AML-193 (cell line): ENCODE measurements at places on chromosomes 7 and 10.

GRCh38 chr10:80485076-80485945 lies 31.2 kb downstream of the TSPAN14 start:
- DNase-seq: no peak

DNA sequence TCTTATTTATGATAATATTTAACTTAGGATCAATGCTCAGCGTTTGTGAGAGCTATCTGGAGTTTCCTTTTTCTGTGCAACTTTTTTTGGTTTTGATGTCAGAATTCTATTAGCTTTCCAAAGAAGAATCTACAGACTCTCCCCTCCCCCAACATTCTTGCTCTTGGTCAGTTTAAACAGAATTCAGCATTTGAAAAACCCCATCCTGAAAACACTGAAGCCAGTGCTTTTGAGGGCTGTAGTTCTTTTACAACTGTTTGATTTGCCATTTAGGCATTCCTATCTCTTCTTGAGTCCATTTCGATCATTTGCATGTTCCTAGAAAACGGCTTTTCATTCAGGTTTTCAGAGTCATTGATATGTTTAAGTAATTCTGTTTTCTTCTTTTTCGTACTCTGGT lies 15.6 kb upstream of the CXCL12 start:
- DNase-seq: no peak

- DNase-seq: no peak
These were observed 7.0 kb downstream of the PKD1L1 start for GRCh38 chr7:47941136-47941844.

- no peak for DNase-seq
These were observed 35.2 kb upstream of the NPSR1 start for GRCh38 chr7:34622771-34623250.

- DNase-seq: no peak
These were observed 19.9 kb upstream of the ATOH7 start for GRCh38 chr10:68251625-68252495.

DNA sequence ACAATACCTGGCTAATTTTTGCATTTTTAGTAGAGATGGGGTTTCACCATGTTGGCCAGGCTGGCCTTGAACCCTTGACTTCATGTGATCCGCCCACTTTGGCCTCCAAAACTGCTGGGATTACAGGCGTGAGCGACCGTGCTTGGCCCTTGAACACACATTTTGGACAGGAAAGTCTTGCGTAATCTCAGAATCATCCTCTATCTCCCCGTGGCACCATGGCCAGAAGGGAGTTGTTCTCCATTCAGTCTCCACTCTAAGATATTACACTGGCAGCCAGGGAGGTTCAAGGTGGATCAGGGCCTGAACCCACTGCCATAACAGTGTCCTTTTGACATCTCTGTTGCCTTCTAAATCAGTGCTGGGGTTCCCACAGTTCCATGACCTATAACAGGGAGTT lies 29.2 kb upstream of the GALNTL5 start:
- DNase-seq: no peak

GRCh38 chr10:31875608-31876007 lies 53.0 kb downstream of the ARHGAP12 start:
- DNase-seq: no peak

DNA sequence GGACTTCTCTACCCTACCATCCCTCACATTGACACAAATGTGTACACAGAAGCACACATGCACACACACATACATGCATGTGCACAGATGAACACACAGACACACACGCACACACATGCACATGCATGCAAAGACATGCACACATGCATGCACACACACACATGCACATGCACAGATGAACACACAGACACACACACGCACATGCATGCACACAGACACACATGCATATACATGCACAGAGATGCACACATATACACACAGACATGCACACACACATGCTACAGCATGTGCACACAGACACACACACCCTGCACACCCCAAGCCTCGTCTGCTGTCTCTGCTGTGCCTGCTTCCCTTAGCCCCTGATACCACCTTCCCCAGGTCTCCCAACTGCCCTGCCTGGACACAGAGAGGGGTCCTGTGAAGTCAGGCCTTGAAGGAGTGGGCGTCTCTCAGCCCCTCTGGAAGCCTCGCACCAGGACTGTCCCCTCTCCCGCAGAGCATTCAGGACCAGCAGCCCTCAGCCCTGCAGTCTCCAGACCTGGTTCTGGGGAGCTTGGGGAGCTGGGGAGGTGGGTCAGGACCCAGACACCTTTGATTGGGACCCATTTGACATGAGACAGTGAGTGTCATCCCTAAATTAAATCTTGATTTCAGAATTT lies 181.8 kb downstream of the DNAJB6 start:
- DNase-seq: no peak

- no peak for DNase-seq
These were observed 46.5 kb upstream of the MKI67 start for GRCh38 chr10:128172756-128173155.

- DNase-seq: no peak
These were observed 31.6 kb upstream of the ANK3 start for GRCh38 chr10:60420991-60421894.

DNA sequence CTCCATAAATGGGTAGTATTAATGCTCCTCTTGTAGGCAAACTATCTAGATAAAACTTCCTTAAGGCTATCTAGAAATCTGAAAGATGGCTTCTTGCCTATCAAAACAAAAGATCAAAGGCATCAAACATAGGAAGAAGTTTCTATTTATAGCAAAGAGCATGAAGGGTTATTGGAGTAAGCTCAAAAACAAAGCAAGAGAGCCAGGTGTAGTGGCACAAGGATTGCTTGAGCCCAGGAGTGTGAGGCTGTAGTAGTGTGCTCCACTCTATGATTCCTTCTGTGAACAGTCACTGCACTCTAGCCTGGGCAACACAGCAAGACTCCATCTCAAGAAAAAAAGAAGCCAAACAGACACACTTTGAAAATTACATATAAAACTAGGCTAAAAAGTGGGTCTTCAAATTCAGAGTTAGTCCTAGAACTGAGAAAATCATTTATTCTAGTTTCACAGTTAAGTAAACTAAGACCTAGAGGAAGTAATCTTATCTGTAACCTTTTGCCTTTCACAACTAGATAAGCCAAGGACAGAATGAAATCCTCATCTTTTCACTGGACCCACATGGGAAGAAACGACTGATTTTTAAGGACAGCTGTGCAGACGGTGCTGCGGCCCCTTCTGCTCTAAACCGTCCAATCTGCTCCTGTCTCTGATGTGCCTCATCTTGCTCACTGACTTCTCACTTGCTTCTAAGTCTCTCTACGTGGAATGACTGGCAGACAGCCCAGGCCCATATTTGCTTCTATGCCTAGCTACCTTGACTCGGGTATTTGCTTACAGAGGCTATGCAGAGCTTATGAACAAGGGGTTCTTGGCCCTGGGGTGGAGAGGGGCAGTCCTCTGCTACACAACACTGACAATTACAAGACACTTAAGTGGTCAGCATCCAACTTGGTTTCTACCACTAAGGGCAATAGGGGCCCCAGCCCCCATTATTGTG lies 50.0 kb downstream of the ESYT2 start:
- no peak for DNase-seq

DNA sequence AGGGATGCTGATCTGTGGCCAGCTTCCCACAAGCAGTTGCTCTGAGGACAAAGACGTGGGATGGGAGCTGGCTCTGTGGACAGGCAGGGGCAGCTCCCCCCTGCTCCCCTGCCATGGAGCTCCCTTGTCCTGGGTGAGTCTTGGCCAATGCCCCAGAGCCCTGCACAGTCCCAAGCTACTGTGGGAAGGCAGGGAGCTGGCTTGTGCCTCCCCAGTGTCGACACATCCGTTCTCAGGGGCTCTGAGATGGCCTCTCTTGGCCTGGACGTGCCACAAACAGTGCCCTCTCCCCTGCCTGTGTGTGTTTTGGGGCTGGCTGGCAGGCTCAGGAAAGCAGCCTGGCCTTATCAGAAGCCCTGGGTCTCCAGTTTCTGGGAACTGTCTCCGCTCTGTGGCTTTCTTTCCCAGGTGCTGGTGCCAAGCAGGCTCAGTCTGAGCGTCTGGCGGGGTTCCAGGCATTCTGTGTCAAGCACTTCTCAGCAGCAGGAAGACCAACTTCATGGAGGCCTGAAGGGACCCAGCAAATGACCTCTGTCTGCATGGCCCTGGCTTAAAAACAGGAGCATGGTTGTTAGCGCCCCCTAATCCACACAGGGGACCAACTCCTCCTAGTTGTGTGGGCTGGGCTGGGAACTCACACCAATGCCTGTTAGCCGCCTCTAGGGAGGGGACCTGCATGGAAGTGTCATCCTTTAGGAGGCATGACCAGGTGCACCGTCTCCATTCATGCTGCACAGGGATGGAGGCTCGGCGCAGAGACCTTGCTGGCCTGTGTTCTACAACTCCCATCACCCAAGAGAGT lies 375.2 kb downstream of the RPS24 start:
- DNase-seq: no peak

DNA sequence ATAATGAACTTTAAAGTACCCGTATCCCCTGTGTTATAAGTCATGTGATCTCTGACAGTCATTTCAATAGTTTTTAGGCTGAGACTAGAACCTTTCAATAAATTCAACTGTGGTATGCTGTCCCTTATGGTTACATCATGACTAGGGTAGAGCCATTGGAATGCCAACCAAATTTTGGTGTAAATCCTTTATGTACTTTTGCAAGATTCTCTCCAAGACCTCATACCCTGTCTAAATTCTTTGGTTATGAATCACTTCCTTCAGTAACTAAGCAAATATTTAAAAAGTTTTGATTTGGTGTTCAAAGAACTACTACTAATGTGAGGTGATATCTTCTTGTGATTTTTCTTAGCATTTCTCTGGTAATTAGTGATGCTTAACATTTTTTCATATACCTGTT lies 20.8 kb upstream of the OR6B1 start:
- no peak for DNase-seq

GRCh38 chr7:133479456-133480065 lies 226.7 kb downstream of the EXOC4 start:
- no peak for DNase-seq

DNA sequence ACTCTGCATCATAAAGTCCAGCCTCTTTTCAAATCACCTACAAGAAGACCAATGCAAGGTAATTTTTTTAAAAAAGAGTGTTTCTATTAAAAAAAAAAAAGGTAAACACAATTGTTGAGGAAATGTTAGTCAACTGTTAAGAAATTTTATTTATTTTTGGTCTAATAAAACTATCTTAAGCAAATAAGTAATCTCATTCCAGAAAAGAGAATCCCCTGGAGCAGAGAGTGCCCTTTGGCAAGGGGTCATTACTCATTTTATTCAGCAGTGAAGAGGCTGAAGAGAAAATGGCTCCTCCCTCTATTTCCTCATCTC lies 63.4 kb upstream of the GSDME start:
- no peak for DNase-seq

- DNase-seq: no peak
These were observed 46.4 kb downstream of the TMEM26 start for GRCh38 chr10:61406736-61407135.

DNA sequence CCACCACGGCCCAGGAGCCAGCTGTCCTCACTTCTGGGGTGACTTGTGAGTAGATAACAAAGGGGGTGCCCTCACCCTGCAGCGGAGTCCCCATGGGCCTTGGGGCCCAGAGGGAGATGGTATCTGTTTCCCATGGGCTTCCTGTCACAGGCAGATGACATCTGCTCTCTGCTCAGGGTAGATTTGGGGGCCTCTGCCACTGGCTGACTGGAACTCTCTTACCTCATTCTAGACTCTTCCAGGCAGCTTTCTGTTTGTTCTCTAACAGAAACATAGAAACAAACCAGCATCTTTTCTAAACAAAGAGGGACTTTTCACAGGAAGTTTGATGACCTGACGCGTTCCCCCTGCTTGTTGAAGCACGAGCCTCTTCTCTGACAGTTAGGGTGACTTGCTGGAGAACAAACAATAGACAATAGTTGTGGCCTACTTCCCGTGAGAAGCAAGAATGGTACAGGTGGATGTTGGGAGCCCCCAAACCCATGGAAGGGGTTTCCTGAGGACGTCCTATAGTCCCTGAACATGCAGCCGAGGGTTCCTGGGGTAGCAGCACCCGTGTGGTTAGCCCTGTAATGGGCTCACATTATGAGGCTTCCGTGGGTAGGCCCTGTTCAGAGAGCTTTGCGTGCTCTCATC lies 61.6 kb downstream of the GRK5 start:
- no peak for DNase-seq

- DNase-seq: no peak
These were observed 88.2 kb upstream of the HDAC9 start for GRCh38 chr7:18407385-18407784.

- DNase-seq: no peak
These were observed 132.6 kb downstream of the CAMK1D start for GRCh38 chr10:12481924-12482323.

DNA sequence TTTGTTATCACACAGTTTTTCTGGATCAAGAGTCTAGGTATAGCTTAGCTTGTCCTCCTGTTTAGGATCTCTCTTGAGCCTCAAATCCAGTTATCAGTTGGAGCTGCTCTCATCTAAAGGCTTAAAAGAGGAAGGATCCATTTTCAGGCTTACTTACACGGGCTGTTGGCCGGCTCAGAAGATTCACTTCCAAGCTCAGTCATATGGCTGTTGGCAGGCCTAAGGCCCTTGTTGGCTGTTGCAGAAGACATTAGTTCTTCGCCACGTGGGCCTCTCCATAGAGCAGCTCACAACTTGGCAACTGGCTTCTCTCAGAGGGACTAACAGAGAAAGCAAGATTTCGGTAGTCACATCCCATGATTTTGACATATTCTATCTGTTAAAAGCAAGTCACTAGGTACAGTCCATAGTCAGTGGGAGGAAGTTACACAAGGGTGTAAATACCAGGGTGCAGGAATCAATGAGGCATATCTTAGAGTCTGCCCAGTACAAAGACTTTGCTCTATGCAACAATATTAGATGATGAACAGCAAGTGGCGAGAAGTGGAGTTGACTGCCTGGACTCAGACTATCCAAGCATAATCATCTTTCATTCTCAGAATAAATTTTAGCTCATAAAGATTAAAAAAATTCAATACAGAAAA lies 280.1 kb upstream of the MBL2 start:
- no peak for DNase-seq

DNA sequence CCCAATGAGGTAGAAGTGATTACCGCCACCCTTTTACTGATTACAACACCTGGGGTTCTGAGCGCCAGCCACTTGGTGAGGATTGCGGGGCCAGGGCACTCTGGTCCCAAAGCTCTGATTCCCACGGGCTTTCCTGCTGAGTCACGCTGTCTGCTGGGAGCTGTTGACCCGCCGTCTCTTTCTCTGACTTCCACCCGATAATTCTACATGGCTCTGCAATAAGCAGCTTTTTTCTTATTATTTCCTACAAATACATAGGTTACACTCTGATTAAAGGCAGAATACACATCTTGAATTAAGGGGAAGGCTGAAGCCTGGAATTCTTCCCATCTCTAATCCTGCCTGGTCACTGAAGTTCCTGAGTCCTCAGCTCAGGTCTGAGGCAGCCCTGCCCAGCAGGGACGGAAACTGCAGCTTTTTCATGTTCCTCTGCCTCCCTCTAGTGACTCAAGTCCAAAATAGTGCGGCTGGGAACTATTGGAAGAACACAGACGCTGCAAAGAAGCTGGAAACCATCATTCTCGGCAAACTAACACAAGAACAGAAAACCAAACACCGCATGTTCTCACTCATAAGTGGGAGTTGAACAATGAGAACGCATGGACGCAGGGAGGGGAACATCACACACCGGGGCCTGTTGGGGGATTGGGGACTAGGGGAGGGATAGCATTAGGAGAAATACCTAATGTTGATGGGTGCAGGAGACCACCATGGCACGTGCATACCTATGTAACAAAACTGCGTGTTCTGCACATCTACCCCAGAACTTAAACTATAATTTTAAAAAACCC lies 178.3 kb downstream of the PRKCQ start:
- DNase-seq: peak; percentile 62

- no peak for DNase-seq
These were observed 1.9 kb downstream of the PTEN start for GRCh38 chr10:87865241-87865881.

GRCh38 chr7:77788327-77788902 lies 9.8 kb downstream of the TMEM60 start:
- no peak for DNase-seq

GRCh38 chr10:21530641-21531040 lies 3.4 kb upstream of the MLLT10 start:
- DNase-seq: no peak
